Stimulated activated CD8-positive, alpha-beta memory T cell treated with anti-CD3 and anti-CD28 coated beads, Interleukin-7, amount 100 ng/mL, for 1 hour (primary cell): ENCODE measurements at places on chromosomes 3 and 15.

- no peak for DNase-seq
These were observed 654.5 kb upstream of the CFAP20DC start for GRCh38 chr3:59704292-59704691.

GRCh38 chr3:30426293-30426993, 180.0 kb upstream of the TGFBR2 start:
- DNase-seq = no peak

DNA sequence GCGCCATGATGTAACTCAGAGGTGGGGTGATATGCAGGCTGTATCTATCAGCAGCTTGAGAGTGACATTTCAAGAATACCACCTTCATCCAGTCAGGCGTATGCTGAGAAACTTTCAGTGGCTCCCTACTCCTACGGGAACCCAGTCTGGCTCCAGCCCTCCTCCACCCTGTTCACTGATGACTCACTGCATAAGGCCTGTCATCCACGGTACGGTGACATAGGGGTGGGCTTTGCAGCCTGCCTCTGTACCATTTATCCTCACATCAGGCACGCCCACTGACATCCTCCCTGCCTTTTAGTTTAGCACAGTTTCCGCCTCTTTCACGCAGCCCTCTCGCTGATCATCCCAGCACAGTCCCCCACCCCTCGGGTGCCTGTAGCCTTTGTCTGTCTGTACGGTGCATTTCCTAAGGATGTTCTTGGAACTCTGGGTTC, 11.7 kb downstream of the PXYLP1 start:
- DNase-seq = no peak

DNA sequence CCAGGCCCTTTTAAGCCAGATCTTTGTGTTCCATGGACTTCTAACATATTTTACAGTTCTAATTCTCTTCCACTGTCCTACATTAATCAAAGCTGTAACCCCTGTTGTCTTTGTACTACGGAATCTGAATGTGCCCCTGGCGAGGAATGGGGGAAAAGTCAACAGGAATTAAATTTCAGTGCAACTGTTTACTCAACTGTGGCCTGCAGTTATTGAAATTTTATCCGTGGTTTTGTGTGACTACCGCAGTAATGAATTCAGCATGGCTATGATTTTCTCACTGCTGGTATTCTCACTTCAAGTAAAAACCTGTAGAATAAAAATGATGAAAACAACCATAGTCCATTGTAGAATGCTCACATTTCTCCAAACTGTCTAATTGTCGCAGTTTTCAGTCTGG, 388.0 kb downstream of the FOXP1 start:
- DNase-seq = no peak

GRCh38 chr3:130462089-130462488, 54.9 kb upstream of the COL6A6 start:
- DNase-seq = no peak

GRCh38 chr3:15292765-15293522, 39.4 kb downstream of the SH3BP5 start:
- no peak for DNase-seq

DNA sequence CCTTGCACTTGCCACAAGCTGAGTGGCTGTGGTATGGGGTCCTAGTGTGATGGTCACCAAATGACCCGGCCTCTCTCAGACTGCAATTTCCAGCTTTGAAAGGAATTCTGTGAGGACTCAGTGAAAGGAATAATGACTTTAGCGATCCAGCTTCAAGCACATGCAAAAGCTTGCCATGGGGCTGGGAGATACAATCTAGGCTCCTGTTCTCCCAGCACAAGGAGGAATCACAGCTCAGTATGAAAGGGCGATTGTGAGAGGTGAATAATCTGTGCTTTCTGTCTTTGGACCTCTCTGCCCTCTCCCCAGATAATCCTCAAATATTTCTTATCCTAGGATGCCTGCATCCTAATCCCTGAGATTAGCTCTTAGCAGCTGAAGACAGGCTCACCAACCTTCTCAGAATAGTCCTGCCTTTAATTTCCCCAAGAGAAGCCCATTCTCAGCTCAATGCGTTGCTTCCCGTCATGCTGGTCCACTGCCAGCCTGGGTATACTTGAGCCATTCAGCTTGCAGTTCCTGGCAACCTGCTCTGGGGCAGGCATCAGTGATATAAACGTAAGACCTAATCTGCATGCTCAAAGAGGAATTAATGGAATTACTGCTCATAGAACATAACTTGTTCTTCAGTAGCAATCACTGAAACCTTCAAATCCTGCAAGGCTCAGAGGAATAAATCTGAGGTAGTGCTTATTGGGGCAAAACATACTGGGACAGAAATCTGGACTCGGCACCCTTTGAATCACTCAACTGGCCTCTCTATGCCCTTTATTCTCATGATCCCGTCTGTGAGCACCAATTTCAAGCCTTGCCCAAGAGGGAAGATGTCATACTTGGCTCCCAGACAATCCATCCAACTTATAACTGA, 15.1 kb downstream of the TLNRD1 start:
- no peak for DNase-seq

DNA sequence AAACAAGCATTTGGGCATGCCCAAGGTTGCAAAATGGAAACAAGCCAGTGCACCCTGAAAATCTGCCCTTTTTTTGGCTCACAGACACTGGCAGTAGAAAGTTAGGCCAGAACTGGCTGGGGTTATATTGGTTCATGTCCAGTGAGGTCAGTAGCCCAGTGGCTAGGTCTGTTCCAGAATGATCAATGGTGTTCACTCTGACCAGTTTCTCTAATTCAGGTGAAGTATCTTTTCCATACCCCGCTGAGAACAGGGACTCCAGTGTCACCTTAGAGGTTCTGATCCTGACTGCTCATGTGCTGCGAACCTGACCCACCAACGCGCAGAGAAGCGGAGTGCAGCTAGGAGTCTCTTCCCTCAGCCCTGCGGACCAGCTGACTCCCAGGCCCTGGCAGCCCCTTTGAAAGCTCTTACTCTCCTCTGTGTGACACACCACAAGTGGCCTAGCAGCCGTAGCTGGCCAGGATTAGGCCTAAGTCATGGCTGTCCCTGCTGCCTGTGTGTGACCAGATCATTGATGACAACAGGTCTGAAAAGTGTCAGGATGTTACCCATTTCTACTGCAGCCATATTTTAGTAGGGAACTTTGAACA, 123.5 kb downstream of the GHSR start:
- DNase-seq = no peak
